AG09309 (cell line): ENCODE measurements at places on chromosomes 6 and 20.

DNA sequence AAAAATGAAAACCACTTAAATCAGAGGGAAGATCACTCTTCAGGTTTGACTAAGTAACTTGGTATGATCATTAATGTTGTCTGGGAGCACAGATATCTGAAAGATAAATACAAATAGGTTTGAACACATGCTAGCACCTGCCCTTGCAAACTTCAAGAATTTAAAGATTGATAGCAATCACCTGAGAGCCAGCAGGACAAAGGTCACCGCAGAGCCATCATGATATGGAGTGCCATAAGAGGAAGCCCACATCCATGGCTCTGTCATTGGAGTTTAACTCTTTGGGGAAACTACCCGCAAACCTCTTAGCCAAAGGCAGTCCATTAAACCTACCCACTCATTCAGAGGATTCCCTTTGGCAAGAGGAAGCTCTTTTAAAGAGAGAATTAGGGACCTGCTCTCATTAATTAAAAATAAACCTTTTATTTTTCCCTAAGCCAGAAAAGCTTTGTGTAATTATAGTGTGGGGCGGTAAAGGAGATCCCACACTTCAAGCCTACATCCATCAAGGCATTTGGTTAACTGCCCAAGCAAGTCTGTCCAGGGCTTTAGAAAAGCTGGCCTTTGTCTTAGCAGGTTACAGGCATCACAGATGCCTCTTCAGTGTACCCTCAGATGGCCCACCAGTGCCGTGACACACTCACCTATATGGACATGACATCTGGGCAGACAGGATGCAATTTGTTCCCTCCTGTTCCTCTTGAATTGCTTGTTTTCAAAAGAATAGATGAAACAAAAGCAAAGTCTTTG is 73.0 kb downstream of the SASH1 start:
- DNase-seq, result no peak

DNA sequence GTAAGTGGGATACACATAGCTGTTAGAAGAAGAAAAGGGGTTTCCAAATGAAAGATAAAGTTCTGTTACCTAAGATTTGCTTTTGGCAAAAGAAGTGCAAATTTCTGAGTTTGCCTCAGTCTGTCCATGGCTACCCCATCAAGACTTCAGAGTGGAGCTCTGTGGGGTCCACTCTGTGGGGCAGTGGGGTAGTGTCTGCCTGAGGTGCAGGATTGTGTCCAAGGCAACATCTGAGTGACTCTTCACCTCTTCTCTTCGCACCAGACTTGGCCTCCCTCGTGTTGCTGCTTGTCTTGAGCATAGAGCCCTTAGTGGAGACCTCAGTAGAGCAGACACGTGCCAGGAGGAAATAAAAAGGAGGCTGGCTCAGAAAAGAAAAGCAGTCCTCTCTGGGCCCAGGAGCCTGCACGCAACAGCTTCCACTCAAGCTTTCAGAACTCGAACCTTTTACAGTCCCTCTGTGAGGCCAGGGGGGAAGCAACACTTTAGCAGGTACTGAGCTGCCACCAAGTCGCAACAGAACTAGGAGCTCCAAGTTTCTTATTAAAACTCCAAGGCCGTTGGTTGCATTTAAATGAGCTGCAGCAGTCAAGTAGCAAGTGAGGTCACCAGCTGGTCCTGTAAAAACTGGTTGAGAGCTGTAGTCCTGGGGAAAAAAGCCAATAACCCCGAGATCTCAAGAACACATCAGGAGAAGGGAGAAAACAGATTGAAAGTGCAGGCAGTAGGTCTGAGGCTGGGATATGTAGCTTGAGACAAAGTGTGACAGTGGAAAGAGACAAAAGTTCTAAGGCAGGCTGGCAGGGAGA is 413.5 kb downstream of the CDC5L start:
- no peak for DNase-seq

- no peak for DNase-seq
These were observed 39.5 kb upstream of the VAPB start for GRCh38 chr20:58349570-58349969.

DNA sequence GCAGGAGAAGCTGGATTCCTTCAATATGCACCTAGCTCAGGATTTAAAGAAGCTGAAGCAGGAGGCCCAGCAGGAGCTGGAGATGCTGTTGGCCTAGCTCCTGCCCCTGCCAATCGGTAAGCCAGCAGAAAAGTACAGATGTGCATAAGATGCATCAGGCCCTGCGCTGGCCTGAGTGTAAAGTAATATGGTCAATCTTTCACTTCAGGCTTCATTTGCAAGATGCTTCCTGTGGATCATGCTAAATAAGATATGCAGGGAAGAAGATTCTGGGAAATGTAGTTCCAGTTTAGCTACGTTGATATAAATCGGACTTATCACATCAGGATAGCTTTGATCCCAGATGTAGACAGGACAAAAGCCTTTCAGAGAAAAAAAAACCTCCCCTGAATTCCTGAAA is 100.3 kb downstream of the GJA1 start:
- no peak for DNase-seq
